Stimulated activated CD8-positive, alpha-beta memory T cell treated with anti-CD3 and anti-CD28 coated beads, Interleukin-4, amount 100 ng/mL, for 1 hour (primary cell): ENCODE measurements at places on chromosomes 2 and 18.

DNA sequence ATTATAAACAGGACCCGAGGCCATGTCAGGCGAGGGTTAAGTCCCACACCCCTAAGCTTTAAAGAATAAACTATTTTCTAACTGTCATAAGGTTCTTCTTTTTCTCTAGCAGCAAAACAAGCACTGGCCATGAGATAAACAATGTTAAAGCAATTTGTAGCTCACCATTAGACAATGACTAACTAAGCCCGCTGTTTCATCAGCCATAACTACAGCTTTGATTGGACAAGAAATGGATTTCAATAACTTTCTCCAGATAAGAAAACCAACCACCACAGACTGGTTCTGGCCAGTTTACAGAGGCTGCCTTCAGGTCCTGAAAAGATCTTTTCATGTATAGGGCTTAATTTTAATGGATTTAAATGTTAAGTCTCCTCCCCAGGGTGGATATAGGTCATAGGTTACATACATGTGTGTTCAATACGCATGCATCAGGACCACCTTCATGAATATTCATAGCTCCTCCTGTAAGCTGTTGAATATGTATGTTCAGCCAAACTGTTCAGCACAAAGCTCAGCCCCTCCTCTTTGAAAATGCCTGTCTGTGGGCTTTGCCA lies 108.7 kb upstream of the RAB6C start:
- no peak for DNase-seq

GRCh38 chr18:27564066-27564465 lies 379.0 kb upstream of the CHST9 start:
- DNase-seq: no peak

DNA sequence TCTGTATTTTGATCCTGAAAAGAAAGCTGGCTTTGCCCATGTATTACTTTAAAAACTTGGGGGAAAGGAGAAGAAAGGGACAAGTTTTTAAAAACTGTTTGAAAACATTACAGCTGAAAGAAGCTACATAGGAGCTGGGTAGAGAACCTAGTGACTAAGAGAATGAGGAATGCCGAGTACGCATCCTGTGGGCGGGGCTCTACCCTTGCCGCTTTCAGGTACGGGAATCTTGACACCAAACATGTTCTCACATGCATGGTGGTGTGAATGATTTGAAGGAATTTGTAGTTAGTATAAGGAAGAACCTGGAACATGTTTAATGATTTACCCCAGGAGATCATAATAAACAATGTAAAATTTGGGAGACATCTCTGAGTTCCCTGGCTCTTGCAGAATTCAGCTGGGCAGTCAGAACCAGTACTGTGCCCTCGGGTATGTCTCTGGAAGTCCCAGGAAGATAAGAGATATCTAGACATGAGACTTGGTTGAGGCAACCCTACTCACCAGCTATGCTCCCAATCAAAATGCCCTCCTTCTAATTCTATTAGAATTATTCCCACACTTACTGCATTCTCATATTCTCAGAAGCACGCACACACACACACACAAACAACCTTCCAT lies 16.5 kb upstream of the TGFA start:
- no peak for DNase-seq

DNA sequence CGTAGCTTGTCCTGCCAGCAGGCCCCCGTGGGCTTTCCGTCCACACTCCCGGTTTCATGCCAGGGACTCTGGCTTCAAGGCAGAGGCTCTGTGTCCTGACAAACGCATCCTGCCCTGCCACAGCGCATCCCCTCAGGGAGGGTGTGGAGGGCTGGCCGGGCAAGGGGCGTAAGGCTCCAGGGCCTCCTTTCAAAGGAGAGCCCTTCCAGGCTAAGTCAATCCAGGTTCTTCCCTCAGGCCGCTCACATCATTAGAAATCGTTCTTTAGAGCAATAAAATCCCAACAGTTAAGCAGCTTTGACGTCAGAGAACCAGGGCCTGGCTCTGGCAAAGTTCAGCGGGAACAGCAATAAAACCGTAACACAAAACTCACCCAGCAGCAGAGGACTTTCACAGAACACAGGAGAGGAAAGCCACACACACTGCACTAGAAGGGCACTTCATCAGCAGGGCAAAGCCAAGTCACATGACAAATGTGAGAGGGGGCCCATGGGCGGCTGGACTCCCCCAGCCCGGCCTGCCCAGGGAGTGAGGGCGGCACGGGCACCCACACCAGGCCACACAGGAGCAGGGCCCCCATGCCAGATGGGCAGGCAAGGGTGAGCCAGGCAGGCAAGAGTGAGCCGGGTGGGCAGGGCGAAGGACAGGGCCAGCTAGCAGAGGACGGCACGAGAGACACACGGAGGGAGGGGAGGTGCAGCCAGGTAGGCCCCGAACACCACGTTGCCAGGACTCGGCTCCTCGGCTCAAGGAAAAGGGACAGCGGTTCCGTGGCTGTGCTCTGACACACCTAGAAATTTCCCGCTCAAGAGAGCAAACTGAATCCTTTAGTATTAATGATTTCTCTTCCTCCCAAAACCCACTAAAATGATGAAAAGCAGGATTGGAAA lies 52.0 kb downstream of the HDAC4 start:
- no peak for DNase-seq

DNA sequence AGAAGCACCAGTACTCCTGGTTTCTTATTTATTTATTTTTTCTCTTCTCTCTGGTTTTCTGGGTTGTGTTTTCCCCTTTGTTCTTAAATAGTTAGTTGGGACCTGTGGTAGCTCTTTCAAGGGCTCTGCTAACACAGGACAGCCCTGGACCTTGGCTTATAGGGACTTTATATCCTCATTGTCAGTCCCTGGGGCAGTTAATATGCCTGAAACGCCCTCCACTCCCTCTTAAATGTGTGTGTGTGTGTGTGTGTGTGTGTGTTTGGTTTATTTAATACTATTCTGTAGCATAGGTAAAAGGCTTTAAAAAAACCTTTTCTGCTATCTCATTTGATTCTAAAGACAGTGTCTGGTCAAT lies 54.6 kb downstream of the GATA6 start:
- no peak for DNase-seq

DNA sequence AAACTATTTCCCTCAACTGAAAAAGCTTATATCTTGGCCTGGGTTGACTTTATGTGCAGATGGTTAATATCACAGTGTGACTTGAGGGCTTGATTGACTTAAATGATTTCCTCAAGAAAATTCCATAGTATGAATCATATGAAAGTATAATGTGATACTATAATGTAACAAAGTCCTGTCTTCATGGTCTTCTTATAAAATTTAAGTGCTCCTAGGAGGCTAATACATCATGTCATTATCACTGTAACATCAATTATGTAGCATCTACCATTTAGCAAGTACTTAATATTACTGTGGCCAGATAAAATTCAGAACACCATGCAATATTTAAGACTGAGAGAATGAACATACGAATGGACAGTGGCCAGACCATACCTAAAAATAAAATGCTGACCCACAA lies 276.1 kb downstream of the RIT2 start:
- DNase-seq: no peak

GRCh38 chr18:71958605-71959004 lies 585.5 kb downstream of the CBLN2 start:
- DNase-seq: no peak

DNA sequence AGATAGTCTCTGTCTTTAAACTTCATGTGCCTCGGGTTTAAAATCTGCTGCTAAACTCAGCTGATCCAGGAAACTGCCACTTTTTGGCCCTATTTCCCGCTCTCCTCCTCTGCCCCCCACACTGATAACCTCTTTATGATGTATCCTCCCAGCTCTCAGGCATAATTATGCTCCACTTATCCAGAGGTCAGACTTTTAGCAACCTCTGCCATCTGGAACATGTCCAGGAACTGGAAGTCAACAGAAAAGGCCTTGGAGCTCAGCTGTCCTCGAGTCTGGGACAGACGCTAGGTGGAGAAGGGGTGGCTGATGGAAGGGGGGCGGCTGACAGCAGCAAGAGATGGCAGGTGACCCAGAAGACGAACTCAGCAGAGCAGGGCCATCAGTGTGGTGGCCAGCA lies 41.2 kb downstream of the ASAP2 start:
- DNase-seq: no peak

DNA sequence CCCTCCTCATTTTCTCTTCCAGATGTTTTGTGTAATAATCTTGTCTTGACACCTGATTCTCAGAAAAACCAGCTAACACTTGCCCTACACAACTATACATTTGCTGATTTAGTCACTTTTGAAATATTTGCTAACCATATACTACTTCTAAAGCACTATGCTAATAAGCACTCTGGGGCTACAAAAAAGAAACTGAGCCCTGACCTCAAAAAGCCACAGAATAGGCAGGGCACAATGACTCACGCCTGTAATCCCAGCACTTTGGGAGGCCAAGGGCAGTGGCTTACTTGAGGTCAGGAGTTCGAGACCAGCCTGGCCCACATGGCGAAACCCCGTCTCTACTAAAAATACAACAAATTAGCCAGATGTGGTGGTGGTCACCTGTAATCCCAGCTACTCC lies 266.0 kb downstream of the RAD51AP2 start:
- DNase-seq: no peak

DNA sequence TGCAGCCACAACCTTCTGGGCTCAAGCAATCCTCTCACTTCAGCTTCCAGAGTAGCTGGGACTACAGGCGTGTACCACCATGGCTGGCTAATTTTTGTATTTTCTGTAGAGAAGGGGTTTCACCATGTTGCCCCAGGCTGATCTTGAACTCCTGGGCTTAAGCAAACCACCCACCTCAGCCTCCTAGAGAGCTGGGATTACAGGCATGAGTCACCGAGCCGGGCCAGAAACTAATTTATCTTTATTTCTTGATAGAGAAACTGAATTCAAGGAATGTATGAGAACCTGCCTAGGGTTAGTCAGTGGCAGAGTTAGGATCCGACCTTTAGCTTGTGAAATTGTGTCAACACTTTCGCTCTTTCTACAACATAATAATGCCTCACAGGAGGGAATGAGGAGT lies 19.3 kb upstream of the ITGAV start:
- DNase-seq: no peak

GRCh38 chr2:35731674-35732073 lies 623.9 kb upstream of the CRIM1 start:
- DNase-seq: no peak

GRCh38 chr2:196759378-196759706 lies 40.1 kb downstream of the GTF3C3 start:
- DNase-seq: no peak

GRCh38 chr18:69215161-69215560 lies 185.5 kb upstream of the DOK6 start:
- no peak for DNase-seq

GRCh38 chr2:72077702-72078169 lies 69.9 kb downstream of the CYP26B1 start:
- no peak for DNase-seq

GRCh38 chr18:6044773-6045172 lies 149.5 kb upstream of the TMEM200C start:
- no peak for DNase-seq

DNA sequence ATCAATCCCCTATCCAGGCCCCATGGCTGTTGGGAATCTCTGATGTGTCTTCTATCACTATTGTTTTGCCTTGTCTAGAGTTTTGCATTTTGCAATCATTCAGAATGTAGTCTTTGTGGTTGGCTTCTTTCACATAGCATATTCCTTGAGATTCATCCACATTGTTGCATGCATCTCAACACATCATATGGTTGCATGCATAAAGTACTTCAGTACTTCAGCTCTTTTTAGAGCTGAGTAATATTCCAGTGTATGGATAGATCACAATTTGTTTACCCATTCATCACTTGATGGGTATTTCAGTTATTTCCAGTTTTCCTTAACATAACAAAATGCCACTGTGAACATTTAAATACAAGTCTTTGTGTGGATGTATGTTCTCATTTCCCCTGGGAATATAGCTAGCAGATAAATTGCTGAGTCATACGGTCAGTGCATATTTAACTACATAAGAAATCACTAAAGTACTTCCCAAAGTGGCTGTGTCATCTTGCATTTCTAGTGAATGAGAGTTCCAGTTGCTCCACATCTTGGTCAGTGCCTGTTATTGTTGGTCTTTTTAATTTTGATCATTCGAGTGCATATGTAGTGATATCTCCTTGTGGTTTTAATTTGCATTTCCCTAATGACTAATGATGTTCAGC lies 138.8 kb downstream of the BCL11A start:
- no peak for DNase-seq

- DNase-seq: no peak
Observed at GRCh38 chr2:214674278-214674677, 135.2 kb downstream of the BARD1 start.

GRCh38 chr18:22541232-22541631 lies 123.5 kb upstream of the CTAGE1 start:
- DNase-seq: no peak

GRCh38 chr18:10798727-10799550 lies 273.1 kb downstream of the NAPG start:
- no peak for DNase-seq

GRCh38 chr2:15763822-15764682 lies 172.4 kb downstream of the DDX1 start:
- DNase-seq: no peak

GRCh38 chr2:170736628-170737027 lies 21.5 kb downstream of the SP5 start:
- DNase-seq: no peak
